Diencephalon (tissue), 1 donor: ENCODE measurements at places on chromosomes 2 and 18. TPM values are rescaled to one million over a fixed set of nuclear protein-coding genes. Genes with fewer than 3 reads are reported as not detected.

The AQP12B gene
- not detected for total RNA-seq

The MSTN gene
- total RNA-seq, result 5.3 TPM

The CPLX4 gene
- total RNA-seq, result not detected

The WNT10A gene
- total RNA-seq, result 0.46 TPM

The GREB1L gene
- 11.1 TPM for total RNA-seq

The FBLN7 gene
- total RNA-seq, result 6.2 TPM

The PIK3C3 gene
- 66.7 TPM for total RNA-seq

The COLEC12 gene
- 16.8 TPM for total RNA-seq

The SCN1A gene
- 61.8 TPM for total RNA-seq

The CMPK2 gene
- 16.6 TPM for total RNA-seq

The ACKR3 gene
- total RNA-seq, result 12.7 TPM

The ZAP70 gene
- total RNA-seq, result 1.4 TPM

The CNRIP1 gene
- total RNA-seq, result 80.5 TPM

The CLHC1 gene
- 27.5 TPM for total RNA-seq

The MAP3K19 gene
- 9.5 TPM for total RNA-seq

The KCTD18 gene
- total RNA-seq, result 11.5 TPM

The IL36RN gene
- total RNA-seq, result not detected

The ROCK1 gene
- total RNA-seq, result 36.2 TPM

The PDCD1 gene
- 0.23 TPM for total RNA-seq

The EPG5 gene
- total RNA-seq, result 25.4 TPM

The SERPINB13 gene
- under 0.01 TPM for total RNA-seq

The WDR75 gene
- 65.5 TPM for total RNA-seq

The COPS9 gene
- total RNA-seq, result 133 TPM

The CYP27C1 gene
- 0.69 TPM for total RNA-seq

The TACR1 gene
- 7.4 TPM for total RNA-seq

The POMC gene
- 5.3 TPM for total RNA-seq

The XDH gene
- total RNA-seq, result 0.23 TPM

The ELOA2 gene
- total RNA-seq, result not detected

The LOXHD1 gene
- 0.23 TPM for total RNA-seq

The REEP1 gene
- total RNA-seq, result 200 TPM

The SERPINB3 gene
- not detected for total RNA-seq

The DBI gene
- 127 TPM for total RNA-seq

The C1GALT1C1L gene
- total RNA-seq, result 0.92 TPM

The TUBB8B gene
- total RNA-seq, result 0.69 TPM

The OTOS gene
- not detected for total RNA-seq

The RIT2 gene
- total RNA-seq, result 59.3 TPM

The CHRNG gene
- total RNA-seq, result not detected

The LRRTM1 gene
- total RNA-seq, result 18.7 TPM

The TEX44 gene
- not detected for total RNA-seq

The ERBB4 gene
- 78.7 TPM for total RNA-seq

The SH3RF3 gene
- 6.5 TPM for total RNA-seq

The CCNYL1 gene
- total RNA-seq, result 28.1 TPM

The HTR2B gene
- total RNA-seq, result 0.23 TPM

The SATB2 gene
- 20.8 TPM for total RNA-seq
